NCI-H526 treated with DMSO at 0.1 percent for 48 hours (cell line): ENCODE measurements at places on chromosomes 7 and 10.

DNA sequence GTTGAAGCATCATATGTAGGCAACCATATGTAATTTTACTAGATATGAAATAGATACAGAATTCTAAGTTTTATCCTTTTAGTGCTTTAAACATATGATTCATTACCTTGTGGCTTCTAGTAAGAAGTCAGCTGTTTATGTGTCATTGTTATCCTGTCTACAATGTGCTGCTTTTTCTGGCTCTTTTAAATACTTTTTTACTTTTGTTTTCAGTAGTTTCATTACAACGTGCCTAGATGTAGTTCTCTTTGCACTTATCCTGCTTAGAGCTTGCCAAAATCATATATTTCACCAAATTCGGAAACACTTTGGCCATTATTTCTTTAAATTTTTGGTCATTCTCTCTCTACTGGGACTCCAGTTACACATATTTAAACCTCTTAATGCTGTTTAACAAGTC is 26.4 kb downstream of the YAE1 start:
- DNase-seq: no peak

DNA sequence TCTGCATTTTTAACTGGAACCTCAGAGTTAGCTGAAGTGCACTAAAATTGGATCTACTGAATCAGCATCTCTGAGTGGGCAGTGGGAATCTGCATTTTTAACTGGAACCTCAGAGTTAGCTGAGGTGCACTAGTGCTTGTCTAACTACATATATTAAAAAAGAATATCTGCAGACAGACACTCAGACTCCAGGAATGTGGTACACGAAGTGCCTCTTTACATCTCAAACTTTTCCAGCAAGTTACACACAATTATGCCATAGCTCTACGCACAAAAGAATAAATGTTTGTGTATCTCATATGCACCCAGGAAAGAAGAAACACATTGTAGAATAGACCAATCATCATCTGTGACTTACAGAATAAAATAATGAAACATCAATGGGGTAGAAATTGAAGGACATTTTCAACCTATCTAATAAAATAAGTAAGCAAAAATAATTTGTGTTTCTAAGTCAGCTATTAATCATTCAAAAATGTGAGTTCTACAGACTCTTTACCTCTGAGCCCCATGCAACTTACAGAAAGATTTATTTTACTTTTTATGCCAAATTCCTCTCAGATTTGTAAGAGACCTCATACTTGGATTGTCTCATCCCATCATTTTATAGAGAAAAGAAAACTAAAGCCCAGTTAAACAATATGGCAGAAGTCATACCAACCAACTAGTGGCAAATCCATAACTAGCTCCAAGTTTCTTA is 28.3 kb downstream of the PPP1R3A start:
- no peak for DNase-seq

DNA sequence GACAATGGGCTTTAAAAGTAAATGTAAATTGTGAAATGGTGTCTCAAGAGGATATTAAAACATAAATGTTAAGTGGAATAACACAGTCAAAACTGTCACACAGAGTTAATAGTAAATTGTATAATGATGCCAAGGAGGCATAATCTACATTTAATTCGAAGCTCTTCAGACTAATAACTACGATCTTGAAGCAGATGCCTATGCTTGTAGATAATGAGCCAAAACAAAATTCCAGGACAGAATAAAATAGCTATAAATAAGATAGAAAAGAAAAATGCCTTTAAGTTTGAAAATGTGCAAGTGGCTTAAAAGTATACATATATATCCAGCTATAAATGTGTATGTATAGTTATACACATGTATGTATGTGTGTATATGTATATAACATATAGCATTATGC is 17.5 kb downstream of the TWIST1 start:
- DNase-seq: no peak

GRCh38 chr7:132697003-132697402 is 120.7 kb upstream of the PLXNA4 start:
- DNase-seq: no peak

DNA sequence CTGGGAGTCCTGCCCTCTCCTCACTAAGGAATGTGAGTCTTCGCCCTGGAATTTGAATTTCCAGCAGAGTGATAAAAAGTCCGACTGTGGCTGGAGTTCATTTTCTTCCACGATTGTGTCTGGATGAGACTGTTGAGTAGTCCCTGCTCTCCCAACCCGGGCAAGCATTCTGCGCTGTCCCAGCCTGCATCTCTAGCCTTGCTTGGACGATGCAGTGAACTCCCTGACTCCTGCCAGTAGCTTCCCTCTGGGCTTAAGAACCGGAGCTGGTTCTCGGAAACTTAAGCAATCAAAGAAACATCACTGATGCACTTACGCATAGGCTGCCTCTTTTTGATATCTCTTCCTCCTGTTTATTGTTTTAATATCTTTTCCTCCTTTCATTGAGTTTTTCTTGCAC is 116.0 kb upstream of the FZD8 start:
- DNase-seq: no peak

DNA sequence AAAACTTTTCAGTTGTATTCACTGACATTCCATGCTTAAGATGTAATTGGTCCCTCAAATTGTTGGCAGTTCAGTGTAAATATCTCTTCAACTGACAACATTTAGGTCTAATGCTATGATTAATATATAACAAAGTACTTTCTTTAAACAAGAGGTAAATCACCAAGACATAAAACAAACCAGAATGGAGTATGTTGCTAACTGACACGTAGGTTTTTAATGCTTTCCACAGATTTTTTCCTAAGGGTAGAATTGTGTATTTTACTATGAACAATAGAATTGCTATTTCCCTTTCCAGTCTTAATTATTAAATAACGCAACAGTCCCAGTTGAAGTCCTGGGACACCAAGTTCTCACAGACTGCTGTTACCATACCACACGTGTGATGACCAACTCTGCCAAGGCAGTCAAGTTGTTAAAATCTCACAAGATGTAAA is 4.1 kb downstream of the JCAD start:
- DNase-seq: no peak

- DNase-seq: no peak
Measured at GRCh38 chr7:155877167-155877566, 64.9 kb upstream of the SHH start.

DNA sequence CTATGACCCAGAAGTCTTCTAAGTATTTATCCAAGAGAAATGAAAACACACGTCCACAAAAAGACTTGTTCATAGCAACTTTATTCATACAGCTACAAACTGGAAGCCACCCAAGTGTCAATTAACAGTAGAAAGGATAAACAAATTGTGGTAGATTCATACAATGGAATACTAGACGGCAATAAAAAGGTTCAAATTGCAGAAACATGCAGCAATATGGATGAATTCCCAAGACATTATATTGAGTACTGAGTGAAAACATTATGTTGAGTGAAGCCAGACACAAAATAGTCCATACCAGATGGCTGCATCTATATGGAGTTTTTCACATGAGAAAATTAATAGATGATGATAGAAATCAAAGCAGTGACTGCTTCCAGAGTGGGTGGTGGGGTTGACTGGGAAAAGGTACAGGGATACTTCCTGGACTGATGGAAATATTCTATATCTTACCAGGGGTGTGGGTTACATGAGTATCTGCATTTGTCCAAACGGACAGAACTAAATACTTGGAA is 292.0 kb downstream of the FGFR2 start:
- no peak for DNase-seq

GRCh38 chr7:134850066-134850465 is 70.6 kb downstream of the CALD1 start:
- DNase-seq: no peak

DNA sequence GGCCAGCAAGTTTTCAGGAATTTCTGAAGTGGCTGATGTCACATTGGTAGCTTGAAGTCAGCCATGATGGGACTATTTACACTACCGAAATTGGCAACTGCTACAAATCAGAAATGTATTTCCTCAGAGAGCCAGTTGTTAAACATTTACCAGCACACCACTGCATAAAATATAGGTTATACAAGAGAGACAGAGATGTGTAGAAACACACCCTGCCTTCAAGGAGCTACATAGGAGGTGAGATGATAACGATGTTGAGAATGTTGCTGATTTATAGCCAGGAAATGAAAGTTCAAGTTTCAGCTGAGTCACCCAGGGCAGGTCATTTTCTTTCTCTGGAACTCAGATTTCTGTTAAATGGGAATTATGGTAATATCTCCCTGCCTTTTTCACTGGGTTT is 46.0 kb upstream of the TCF7L2 start:
- no peak for DNase-seq

DNA sequence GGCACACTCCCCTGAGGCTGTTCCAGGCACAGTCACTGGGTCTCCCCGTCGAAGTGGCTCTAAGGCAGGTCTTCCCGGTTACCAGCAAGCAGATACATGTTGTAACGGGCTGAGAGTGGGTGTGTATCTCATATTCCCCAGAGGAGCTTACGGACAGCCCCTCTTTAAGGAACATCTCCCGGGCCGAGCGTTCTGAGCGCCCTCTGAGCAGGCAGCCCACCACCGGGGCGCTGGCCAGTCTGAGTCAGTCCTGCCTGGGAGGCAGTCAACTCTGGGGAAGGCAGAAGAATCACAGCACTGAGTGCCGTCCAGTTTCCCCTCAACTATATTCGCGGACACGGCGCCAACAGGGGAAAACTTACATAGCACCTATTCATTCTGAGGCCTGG is 117.4 kb downstream of the LHPP start:
- DNase-seq: no peak

GRCh38 chr10:78597796-78598555 is 470.8 kb upstream of the ZMIZ1 start:
- DNase-seq: no peak

GRCh38 chr7:42639930-42640329 is 271.9 kb downstream of the C7orf25 start:
- DNase-seq: no peak

GRCh38 chr7:126185959-126186580 is 1066.7 kb downstream of the GRM8 start:
- no peak for DNase-seq

- no peak for DNase-seq
Measured at GRCh38 chr10:61188691-61189090, 244.7 kb upstream of the RHOBTB1 start.

DNA sequence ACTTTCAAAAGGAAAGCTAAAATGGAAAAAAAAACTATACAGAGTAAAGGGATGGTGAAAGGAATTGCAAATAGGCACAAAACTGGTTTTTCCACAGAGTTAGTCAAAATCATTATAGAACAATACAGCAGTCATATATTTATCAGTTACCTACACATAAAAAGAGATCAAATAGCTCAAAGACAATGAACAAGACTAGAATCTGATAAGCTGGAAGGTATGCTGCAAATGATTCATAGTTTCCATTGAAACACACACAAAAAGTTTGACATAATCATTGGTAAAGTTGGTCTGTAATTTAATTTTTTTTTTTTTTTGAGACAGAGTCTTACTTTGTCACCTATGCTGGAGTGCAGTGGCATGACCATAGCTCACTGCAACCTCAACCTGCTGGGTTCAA is 92.4 kb upstream of the SGCE start:
- DNase-seq: no peak

- no peak for DNase-seq
Measured at GRCh38 chr7:139820089-139820488, 9.0 kb upstream of the TBXAS1 start.

DNA sequence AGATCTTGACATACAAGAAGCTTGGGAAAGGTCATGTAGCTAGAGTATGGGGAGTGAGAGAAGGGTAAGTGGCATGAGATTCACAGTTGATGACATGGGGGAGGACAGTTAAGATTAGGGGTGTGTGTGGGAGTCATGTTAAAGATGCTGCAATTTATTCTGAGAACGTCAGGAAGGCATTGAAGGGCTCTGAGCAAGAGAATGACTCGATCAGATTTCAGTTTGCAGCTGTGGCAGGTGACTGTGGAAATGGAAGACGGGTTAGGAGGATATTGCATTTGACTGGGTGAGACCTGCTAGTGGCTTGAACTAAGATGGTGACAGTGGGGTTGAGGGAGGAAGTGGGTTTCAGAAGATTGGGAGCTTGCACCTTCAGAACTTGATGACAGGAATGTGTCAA is 5.6 kb downstream of the CDC123 start:
- DNase-seq: no peak

- no peak for DNase-seq
Measured at GRCh38 chr10:30788307-30788706, 158.8 kb upstream of the LYZL2 start.

DNA sequence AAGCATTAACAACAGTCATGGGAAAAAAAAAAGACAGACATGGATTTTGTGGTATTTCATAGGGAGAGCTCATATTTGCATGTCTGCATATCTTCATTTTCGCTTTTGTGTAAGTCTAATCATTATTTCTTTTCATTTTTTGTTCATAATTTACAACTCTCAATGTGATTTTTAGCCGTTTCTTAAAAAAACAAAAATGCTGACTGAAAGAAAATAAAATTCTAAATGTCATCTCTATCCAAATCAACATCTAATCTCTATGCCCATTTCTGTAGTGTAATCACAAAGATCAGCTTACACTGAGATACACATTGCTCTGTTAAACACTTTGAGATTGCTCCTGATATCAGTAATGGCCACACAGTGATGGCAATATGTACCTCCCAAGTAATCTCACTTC is 29.2 kb downstream of the CHRM2 start:
- no peak for DNase-seq

GRCh38 chr10:31261511-31262311 is 57.3 kb upstream of the ZEB1 start:
- DNase-seq: no peak

GRCh38 chr7:45570797-45571196 is 3.4 kb upstream of the ADCY1 start:
- no peak for DNase-seq

- DNase-seq: no peak
Measured at GRCh38 chr7:111292026-111292470, 201.1 kb downstream of the LRRN3 start.

- DNase-seq: no peak
Measured at GRCh38 chr7:35650751-35651150, 44.2 kb downstream of the HERPUD2 start.

- DNase-seq: no peak
Measured at GRCh38 chr10:96863922-96864543, 31.9 kb downstream of the LCOR start.

GRCh38 chr10:60031664-60032063 is 125.3 kb upstream of the CCDC6 start:
- DNase-seq: no peak

DNA sequence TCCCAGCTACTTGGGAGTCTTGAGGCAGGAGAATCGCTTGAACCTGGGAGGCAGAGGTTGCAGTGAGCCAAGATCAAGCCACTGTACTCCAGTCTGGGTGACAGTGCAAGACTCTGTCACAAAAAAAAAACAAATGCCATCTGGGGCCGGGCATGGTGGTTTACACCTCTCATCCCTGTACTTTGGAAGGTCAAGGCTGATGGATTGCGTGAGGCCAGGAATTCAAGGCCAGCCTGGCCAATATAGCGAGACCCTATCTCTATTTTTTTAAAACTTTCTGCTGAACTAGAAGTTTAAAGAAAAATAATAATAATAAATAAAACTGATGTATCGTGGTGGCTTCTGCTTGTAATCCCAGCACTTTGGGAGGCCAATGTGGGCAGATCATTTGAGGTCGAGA is 15.7 kb upstream of the RNF216 start:
- no peak for DNase-seq

DNA sequence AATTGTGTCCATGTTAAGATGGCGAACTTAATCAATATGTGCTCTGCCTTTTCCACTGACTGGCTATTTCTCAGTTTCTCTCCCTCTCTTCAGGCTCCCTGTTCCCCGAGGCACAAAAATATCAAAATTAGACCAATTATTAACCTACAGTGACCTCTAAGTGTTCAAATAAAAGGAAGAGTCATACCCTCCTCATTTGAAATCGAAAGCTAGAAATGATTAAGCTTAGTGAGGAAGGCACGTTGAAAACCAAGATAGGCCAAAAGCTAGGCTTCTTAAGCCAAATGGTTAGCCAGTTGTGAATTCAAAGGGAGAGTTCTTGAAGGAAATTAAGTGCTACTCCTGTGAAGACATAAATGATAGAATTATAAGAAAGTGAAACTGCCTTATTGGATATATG is 81.1 kb upstream of the MBL2 start:
- no peak for DNase-seq
